Non-pigmented ciliary epithelial cell (primary cell): ENCODE measurements at places on chromosomes 1 and 21.
A peak's percentile ranks its signal among the peaks of the same experiment; 100 is the strongest.

DNA sequence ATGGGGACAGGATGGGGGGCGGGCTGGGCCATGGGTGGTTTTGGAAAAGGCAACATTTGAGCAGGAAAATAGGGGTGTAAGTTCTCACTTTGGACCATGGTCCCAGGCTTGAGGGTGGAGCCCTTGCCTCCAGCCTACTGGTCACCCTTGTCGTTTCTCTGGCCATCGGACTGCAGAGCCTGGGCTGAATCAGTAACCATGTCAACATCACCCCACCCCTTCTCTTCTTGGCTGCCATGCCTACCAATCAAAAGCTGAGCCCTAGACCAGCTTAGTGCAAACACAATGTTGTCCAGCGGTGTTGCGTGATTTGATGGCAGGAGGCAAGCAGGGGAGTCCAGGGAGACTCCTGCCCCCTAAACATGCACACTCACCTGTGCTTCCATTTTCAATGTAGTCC, 231.0 kb upstream of the KAZN start:
- no peak for DNase-seq

- no peak for DNase-seq
Observed at GRCh38 chr1:162649583-162649982, 17.3 kb downstream of the DDR2 start.

DNA sequence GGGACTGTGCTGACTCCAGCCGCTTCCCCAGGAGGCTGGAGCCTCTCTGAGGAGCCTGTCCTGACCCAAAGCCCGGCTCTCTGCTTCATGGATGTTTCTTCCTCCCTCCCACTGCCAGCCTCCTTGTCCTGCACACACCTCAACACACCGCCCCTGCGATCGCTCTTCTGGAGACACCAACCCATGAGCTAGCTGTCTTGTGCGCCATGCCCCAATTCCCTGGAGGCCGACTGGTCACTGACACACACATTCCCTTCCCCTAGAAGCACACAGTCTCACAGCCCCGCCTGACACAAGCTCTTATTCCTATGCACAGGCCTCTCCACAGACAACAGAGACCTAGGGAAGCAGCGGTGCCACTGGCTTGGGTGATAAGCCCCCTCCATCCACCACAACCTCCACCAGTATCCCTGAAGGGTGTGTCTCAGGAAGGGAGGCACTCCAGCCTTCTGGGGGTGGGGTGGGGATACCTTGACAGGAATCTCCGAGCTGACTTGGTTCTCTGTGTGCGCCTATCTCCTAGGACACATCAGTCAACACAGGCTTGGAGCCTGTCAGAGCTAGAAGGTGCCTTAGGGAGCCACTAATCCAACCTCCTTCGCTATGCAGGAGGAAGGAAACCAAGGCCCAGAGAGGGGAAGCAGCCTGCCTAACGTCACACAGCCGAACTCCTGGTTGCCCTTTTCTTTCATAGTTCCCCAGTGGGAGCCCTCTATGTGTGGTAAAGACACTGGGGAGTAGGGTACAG, 31.1 kb downstream of the AHDC1 start:
- no peak for DNase-seq

GRCh38 chr1:66671455-66671854, 80.8 kb upstream of the DYNLT5 start:
- no peak for DNase-seq

- no peak for DNase-seq
Observed at GRCh38 chr1:81071072-81071858, 729.5 kb upstream of the ADGRL2 start.

- no peak for DNase-seq
Observed at GRCh38 chr1:8020032-8020431, 6.1 kb downstream of the ERRFI1 start.

DNA sequence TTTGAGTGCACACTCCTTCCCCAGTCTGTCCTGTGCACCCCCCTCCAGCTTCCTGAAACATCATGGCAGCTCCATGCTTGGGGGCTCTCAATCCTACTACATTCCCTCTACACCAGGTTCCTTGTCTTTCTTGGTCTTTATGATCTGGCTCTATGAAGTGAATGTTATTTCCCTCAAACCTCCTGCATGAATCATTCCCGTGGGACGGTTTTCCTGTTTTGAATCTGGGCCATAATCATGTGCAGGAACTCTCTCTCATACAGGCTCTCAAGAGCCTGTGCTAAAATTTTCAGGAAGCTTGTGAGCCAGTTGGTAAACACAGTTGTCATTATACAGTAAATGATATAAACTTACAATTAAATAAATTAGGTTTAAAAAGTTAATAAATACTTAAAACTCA, 89.8 kb upstream of the KCNE2 start:
- DNase-seq, result peak; percentile 13

- no peak for DNase-seq
Observed at GRCh38 chr21:18940791-18941190, 537.2 kb upstream of the TMPRSS15 start.

- DNase-seq, result no peak
Observed at GRCh38 chr1:17731460-17731859, 23.7 kb upstream of the ACTL8 start.

- DNase-seq, result no peak
Observed at GRCh38 chr1:59701376-59701775, 113.4 kb upstream of the HOOK1 start.

DNA sequence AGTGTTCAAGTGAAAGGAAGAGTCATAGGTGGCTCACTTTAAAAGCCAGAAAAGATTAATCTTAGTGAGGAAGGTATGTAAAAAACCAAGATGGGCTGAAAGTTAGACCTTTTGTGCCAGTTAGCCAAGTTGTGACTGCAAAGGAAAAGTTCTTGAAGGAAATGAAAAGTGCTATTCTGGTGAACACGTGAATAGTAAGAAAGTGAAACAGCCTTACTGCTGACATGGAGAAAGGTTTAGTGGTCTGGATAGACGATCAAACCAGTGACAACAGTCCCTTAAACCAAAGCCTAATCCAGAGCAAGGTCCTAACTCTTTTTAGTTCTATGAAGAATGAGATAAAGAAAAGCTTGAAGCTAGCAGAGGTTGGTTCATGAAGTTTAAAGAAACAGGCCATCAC, 106.4 kb downstream of the CTH start:
- DNase-seq, result no peak

- peak; percentile 17 for DNase-seq
Observed at GRCh38 chr1:192878249-192878648, 69.4 kb downstream of the RGS2 start.

- DNase-seq, result peak; percentile 55
Observed at GRCh38 chr1:212727386-212728181, 27.9 kb upstream of the BATF3 start.

DNA sequence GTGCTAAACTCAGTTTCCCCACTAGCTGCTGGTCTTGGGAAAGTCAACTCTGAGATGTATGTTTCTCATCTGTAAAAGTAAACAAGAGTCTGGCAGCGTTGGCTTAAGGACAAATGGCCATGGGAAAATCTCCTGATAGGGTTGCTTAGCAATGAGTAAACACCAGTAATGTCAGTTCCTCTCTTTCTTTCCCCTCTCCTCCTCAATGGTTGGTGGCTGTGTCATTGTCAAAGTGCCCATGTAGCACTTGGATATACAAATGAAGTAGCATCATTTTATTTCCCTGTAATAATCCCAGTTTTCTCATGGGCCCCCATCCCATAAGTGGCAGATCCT, 2.2 kb upstream of the FYB2 start:
- DNase-seq, result no peak

GRCh38 chr1:173114346-173114745, 63.6 kb upstream of the TNFSF18 start:
- no peak for DNase-seq

DNA sequence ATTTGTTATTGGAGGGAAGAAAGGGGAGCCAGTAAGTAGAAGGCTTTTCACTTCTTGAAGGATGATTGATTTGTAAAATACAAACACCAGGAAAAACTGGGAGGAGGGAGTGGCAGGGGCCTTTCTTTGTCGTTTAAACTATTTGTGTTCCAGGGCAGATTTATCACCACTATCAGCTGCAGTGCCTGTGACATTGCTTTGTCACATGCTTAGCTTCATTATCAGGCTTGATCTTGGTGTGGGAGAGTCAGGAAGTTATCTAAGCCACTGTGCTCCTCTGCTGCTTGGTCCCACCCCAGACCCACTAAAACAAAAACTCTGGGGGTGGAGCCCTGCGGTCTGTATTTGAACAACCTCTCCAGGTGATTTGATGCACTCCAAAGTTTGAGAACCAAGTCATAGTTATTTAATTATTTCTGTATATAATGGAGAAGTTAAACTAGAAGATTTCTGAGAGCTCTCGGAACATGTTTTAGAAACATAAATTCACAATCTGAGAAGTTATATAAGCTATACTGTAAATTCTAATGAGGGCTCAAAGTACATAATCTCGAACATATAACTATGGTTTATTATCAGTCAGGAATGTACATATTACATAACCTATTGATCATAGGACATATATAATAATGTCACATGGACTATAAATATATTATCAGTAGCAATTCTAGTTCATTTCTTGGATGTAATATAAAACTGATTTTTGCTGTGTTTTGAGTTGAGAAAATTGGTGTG, 87.9 kb downstream of the CDC14A start:
- DNase-seq, result no peak

DNA sequence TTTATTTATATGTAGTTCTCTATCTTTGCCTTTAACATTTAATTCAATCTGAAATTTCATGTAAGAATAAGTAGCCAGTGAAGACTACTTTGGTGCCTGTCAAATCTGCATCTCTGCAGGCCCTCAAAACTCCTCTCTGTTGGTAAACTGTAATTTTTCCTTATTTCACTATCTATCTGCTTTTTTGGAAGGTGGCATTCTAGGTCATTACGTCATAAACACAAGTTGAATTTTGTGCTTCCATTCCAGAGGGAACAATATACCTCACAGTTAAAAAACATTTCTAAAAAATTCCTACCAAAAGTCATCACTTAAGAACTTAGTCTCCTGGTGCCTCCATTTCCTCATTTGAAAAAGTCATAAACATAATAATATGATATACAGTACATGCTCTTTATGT, 176.0 kb downstream of the GABPA start:
- DNase-seq, result no peak

GRCh38 chr21:34200288-34200905, 127.0 kb downstream of the MRPS6 start:
- DNase-seq, result no peak

DNA sequence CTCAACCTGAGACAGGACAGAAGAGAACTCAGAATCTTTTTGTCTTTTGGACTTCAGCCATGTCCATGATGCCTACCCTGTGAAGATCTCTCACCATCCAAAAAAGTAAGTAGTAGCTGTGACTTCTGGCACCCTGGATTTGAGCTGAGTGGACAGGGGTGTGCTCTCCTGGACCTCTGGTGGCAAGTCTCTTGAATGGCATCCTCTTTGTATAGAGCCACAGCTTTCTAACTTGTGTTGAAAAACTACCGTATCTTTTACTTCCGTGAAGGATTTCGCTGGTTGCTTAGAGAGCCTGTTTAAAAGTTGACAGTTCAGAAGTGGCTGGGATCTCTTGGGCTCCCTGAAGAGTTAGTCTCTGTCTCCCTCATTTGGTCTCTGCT, 1.8 kb downstream of the MFN2 start:
- no peak for DNase-seq

DNA sequence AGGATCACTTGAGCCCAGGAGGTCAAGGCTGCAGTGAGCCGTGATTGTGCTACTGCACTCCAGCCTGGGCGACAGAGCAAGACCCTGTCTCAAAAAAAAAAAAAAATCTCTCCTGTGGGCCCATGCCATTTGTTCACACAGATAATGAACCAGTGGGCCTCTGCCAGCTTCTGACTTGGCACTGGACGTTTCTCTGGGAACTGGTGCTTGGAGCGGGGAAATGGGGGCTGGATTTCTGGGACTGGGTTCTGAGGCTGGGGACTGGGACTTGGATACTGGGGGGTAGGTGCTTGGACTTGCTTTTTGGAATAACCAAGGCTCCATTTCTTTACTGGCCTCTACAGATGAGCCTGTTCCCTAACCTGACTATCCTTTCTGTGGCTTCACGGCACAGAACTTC, 9.7 kb downstream of the IFI6 start:
- DNase-seq, result no peak

DNA sequence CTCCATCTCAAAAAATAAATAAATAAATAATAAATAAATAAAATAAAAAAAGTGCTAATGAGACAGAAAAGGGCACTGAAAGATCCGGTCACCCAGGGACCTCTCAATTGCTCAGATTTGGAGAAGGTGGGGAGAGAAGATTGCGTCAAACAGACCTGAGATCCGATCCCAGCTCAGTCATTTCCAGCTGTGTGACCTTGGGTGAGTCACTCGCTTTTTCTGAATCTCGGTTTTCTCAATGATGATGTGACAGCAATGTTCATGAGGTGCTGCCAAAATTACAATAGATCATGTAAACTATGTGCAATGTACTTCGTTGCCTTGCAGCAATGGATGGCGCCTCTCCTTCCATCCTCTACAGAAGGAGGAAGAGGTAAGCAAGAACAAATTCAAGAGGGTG, 11.1 kb upstream of the MEF2D start:
- DNase-seq, result peak; percentile 40

- DNase-seq, result no peak
Observed at GRCh38 chr1:93681101-93681988, at the start of gene BCAR3. TSS of gene BCAR3 (minus strand) at chr1:93681837. CDS start at chr1:93674930, 6,907 bp downstream.

DNA sequence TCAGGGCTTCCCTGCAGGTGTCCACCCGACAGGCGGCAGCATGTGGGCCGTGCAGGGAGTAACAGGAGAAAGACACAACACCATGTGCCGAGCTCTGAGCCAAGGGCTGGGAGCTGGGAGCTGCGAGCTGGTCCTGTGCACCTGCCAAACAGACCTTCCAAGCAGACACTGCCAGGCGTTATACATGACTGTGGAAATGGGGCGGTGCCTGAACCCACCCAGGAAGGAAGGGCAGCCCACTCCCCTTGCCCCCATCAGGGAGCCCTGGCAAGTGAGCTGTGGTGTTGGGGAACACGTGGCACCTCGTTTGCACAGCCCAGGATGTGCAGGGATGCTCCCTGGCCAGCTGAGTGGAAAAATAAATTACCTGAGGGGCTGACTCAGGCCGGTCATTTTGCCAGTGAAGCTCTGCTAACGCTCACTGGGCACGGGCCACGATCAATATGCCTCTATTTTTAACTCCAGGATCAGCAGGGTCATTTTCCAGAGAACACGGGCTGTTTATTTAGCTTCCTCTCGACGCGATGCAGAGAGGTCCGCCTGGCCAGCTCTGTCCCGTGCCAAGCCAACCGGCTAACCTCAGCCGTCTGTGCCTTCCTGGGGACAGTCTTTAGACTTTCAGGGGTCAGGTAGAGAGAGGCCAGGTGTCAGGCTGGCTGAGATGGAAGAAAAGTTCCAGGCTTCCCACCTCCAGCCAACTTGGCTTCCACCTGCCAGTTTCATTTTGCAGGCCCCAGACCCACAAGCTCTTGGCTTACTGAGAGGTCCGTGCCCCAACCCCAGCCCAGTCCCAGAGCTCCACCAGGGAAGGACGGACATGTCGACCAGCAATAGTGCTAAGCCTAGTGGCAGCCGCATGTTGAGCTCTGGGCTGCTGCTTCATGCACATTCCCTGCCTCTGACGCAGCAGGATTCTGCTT, 196.7 kb upstream of the VAMP3 start:
- no peak for DNase-seq

DNA sequence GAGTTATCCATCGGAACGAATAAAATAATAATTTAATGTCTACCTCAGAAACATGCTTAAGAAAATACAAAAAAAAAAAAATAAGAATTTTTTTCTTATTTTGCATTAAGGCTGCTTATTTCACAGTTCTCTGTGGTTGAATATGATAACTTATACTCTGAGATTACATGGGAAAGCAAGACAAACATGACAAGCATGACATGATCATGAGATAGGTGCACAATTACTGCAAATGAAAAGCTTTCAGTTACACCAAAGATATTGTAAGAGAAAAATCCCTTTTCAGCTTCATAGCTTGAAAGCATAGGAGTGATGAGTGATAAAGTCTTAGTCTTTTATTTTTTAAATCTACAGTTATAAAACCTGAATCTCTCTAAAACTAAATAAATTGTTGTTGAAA, 154.1 kb downstream of the BRINP3 start:
- no peak for DNase-seq

- DNase-seq, result no peak
Observed at GRCh38 chr1:185819798-185820197, 85.6 kb downstream of the HMCN1 start.
